ENCODE measurements at places on chromosomes 5 and 9. TPM values are rescaled to one million over a fixed set of nuclear protein-coding genes. Genes with fewer than 3 reads are reported as not detected.

The ADAMTS16 gene
- not detected for total RNA-seq

The TAF11L13 gene
- total RNA-seq: not detected

The TMEM252 gene
- total RNA-seq: 0.67 TPM

The ATG10 gene
- 9.3 TPM for total RNA-seq

The RASGRF2 gene
- total RNA-seq: 5.4 TPM

The FST gene
- 2.8 TPM for total RNA-seq

The AIF1L gene
- total RNA-seq: 22.1 TPM

The SEMA6A gene
- total RNA-seq: 19.3 TPM

The N4BP3 gene
- total RNA-seq: 1.2 TPM

The CRB2 gene
- total RNA-seq: not detected

The CSF1R gene
- 58.0 TPM for total RNA-seq

The TLX3 gene
- total RNA-seq: not detected

The GPR150 gene
- 0.39 TPM for total RNA-seq

The LCN1 gene
- not detected for total RNA-seq

The RORB gene
- 10.0 TPM for total RNA-seq

The MTAP gene
- 29.4 TPM for total RNA-seq

The CDH9 gene
- total RNA-seq: not detected

The LAMC3 gene
- total RNA-seq: not detected

The RNF183 gene
- total RNA-seq: 0.37 TPM

The MYMK gene
- total RNA-seq: not detected

The TICAM2 gene
- total RNA-seq: 4.7 TPM

The DOCK8 gene
- total RNA-seq: 27.6 TPM

The C5orf46 gene
- total RNA-seq: not detected

The WNT8A gene
- total RNA-seq: not detected
